ENCODE measurements at places on chromosomes 2 and 18.
A peak's percentile ranks its signal among the peaks of the same experiment; 100 is the strongest.

DNA sequence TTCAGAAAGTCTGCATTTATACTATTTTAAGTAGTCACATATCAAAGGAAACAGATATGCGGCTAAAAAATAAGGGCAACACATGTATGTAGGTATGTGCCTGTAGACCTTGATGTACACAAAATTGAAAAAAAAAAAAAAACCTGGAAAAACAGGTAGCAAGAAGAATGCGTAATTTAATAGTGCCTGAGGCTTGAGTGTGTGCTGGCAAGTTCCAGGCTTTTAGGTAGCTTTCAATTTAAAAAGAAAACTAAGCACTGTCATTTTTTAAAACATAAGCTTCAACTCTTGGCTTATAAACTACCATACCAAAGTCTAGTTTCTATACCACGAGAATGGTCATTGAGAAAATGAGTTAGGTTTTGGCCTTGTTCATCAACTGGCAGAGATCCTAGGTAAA lies 72.3 kb downstream of the OTX1 start:
- DNase-seq = no peak

DNA sequence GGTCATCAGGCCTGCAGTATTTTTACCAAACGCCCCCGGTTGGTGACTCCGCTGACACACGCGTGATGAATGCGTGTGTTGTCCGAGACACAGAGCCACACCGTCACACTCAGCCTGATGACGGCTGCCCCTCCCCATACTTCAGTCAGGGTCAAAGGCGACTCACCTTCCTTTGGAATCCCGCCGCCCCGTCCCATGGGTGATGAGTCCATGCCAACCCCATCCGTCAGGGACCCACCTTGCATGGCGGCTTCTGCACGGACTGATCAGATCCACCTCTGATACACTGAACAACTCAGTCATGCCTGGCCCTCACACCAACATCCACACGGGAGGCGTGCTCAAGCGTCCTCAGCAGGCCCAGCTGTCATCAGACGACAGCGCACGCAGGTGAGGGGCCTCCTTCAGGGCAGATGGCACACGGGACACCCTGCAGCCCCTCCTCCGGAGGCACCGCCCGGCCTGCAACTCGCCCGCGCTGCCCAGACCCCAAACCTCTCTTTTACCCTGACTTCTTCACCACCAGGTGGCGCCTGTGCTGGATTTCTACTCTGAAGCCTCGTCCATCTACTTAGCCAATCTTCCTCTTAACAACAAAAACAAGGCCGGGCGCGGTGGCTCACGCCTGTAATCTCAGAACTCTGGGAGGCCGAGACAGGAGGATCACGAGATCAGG lies 89.2 kb downstream of the ZNF516 start:
- DNase-seq = peak; percentile 69

GRCh38 chr18:25370391-25370790 lies 18.4 kb upstream of the ZNF521 start:
- DNase-seq = no peak

DNA sequence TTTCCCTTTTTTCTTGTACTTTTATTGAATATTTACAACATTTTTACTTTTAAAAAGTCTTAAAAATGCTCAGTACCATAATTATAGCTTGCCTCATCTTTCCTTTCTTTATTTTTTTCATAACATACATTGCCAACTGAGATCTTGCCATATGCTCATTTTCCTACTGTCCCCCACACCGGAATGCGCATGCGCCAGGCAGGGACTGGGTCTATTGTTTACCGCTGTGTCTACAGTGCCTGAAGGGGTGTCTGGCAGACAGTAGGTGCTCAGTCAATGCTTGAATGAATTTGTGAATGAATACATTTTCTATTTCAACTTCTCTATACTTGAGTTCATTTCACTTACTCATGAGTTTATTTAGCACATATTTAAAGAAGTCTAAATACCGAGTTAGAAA lies 158.0 kb downstream of the CYP26B1 start:
- no peak for DNase-seq

GRCh38 chr18:70314151-70314782 lies 25.4 kb downstream of the SOCS6 start:
- no peak for DNase-seq

All from activated naive CD4-positive, alpha-beta T cell treated with anti-CD3 and anti-CD28 coated beads, Interleukin-2, amount 50 U/mL, for 16 hours (primary cell).